ENCODE measurements at places on chromosomes 1 and 21.

GRCh38 chr1:173489929-173490328 is 12.8 kb downstream of the PRDX6 start:
- no peak for DNase-seq

DNA sequence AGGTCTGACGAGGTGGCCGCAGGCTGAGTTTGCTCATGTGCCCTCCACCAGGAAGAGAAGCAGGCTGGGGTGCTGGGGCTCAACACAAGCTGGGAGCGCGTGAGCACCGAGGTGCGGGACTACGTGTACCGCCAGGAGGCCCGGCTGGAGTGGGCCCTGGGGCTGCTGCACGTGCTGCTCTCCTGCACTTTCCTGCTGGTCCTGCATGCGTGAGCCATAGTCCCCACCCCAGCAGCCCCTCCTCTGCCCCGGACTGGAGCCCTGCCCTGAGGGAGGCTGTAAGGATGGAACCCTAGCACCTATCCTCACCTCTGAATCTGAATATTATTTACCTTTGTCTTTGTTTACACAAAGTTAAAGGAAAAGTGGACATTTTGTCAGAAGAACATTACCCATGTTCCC is 7.8 kb upstream of the ADAM15 start:
- DNase-seq = no peak

- DNase-seq = peak; percentile 37
Observed at GRCh38 chr1:150576794-150577556, 2.4 kb downstream of the MCL1 start.

DNA sequence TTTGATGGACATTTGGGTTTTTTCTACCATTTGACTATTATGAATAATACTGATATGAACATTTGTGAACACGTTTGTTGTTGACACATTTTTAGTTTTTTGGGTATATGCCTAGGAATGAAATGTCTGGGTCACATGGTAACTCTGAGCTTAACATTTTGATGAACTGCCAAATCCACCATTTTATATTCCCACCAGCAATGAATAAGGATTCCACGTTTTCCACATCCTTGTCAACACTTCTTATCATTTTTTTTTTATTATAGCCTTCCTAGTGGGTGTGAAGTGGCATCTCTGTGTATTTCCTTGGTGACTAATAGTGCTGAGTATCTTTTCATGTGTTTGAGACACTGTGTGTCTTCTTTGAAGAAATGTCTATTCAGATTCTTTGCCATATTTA is 67.6 kb downstream of the RASAL2 start:
- DNase-seq = no peak

DNA sequence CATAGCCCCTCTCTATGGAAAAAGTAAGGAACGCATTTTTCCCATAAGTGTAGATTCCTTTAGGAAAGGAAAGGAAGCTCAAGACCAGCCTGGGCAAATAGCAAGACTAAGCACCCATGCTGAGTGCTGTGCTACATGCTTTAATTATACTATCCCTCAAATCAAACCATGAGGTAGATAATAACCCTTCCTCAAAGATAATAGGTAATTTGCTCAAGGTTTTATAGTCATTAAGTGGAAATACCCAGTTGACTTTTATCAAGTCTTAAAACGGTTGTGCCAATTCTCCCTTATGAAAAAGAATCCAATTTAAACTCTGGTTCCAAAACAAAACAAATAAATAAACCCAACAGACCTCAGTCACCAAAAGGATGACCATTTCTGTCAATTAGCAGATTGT is 3.4 kb downstream of the KIAA0319L start:
- DNase-seq = no peak

Measured in lung (tissue), 17 donors.